Heart left ventricle (tissue), 16 donors: ENCODE measurements at places on chromosomes 12 and 14. TPM values are rescaled to one million over a fixed set of nuclear protein-coding genes. Genes with fewer than 3 reads are reported as not detected.

FGD6 gene
- total RNA-seq = 15.7 TPM

CLEC4C gene
- not detected for total RNA-seq

HHIPL1 gene
- 1.7 TPM for total RNA-seq

AKAP6 gene
- total RNA-seq = 289 TPM

RAD51B gene
- 1.5 TPM for total RNA-seq

MIP gene
- total RNA-seq = not detected

GRIP1 gene
- total RNA-seq = 2.0 TPM

CFL2 gene
- total RNA-seq = 1,097 TPM

HRK gene
- 0.20 TPM for total RNA-seq

ISM2 gene
- total RNA-seq = not detected

HVCN1 gene
- total RNA-seq = 4.1 TPM

KRT5 gene
- not detected for total RNA-seq

SCNN1A gene
- not detected for total RNA-seq

TAS2R43 gene
- total RNA-seq = not detected

RNASE11 gene
- not detected for total RNA-seq

GPR162 gene
- total RNA-seq = 3.0 TPM

RERGL gene
- total RNA-seq = 0.98 TPM

SLC35F4 gene
- total RNA-seq = not detected

DDN gene
- 0.95 TPM for total RNA-seq

HPD gene
- 0.36 TPM for total RNA-seq

RIMBP2 gene
- not detected for total RNA-seq

FOXA1 gene
- not detected for total RNA-seq

CLECL1 gene
- not detected for total RNA-seq

TESPA1 gene
- total RNA-seq = 2.9 TPM

RTL1 gene
- total RNA-seq = not detected

GLIPR1L1 gene
- not detected for total RNA-seq

SPATS2 gene
- total RNA-seq = 3.0 TPM

LYZ gene
- 115 TPM for total RNA-seq

GPRC5D gene
- not detected for total RNA-seq

OTX2 gene
- total RNA-seq = not detected

FKBP11 gene
- total RNA-seq = 6.5 TPM

RASSF9 gene
- 10.1 TPM for total RNA-seq

ABCC9 gene
- total RNA-seq = 70.8 TPM

SAMD4A gene
- 112 TPM for total RNA-seq

ESRRB gene
- 16.9 TPM for total RNA-seq

CALM1 gene
- total RNA-seq = 397 TPM

TTC9 gene
- total RNA-seq = 1.3 TPM

ETFBKMT gene
- total RNA-seq = 6.1 TPM

CAPS2 gene
- total RNA-seq = 12.8 TPM

GPX2 gene
- not detected for total RNA-seq

SLC6A15 gene
- not detected for total RNA-seq

NEUROD4 gene
- total RNA-seq = not detected

BHLHE41 gene
- 66.0 TPM for total RNA-seq

DLK1 gene
- total RNA-seq = 17.2 TPM

IGFBP6 gene
- 35.7 TPM for total RNA-seq

CCT2 gene
- 86.5 TPM for total RNA-seq

PYM1 gene
- 13.4 TPM for total RNA-seq

RPS6KL1 gene
- 26.8 TPM for total RNA-seq

KRT3 gene
- total RNA-seq = not detected

MSI1 gene
- total RNA-seq = 7.4 TPM

SP1 gene
- 22.9 TPM for total RNA-seq

TMEM117 gene
- 7.9 TPM for total RNA-seq
